Panc1 (cell line): ENCODE measurements at places on chromosomes 7 and 10. TPM values are rescaled to one million over a fixed set of nuclear protein-coding genes. Genes with fewer than 3 reads are reported as not detected.

C7orf57 gene
- total RNA-seq = 3.2 TPM

MMD2 gene
- total RNA-seq = not detected

PRKCQ gene
- 0.23 TPM for total RNA-seq

FGFR2 gene
- 5.7 TPM for total RNA-seq

C7orf33 gene
- total RNA-seq = not detected

CTAGE6 gene
- total RNA-seq = not detected

GRCh38 chr7:43313628-43314378 lies 201.4 kb downstream of the HECW1 start:
- no peak overlapping the region for H3K4me3 ChIP-seq
- H3K4me1 ChIP-seq = no peaks in the 10 kb centered on the region
- no peak for DNase-seq

DNA sequence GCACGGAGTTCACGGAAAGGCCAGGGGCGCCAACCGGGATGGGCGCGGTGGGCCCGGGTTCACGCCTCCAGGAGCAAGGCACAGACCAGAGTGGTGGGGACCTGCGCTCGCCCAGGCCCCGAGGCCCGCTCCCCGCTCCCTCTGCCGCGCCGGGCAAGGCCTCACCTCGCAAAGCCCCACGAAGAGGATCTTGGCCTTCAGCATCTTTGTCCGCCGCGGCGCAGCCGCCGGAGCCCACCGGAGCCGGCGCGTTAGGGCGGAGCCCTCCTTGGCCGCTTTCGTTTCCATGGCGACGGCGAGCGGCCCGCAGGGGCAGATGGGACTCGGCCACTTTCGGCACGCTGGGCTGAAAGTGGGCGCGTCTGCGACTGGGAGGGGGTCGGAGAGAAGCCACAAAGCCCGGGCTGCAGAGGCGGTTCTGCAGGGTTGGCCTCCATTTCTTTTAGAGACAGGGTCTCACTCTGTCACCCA lies 944.4 kb upstream of the ZNF722 start:
- no peaks in the 10 kb centered on the region for H3K4me1 ChIP-seq
- H3K4me3 ChIP-seq = no peak overlapping the region
- H3K36me3 ChIP-seq = no peaks in the 10 kb centered on the region

- no peak overlapping the region for H3K27ac ChIP-seq
- no peak overlapping the region for H3K4me3 ChIP-seq
- H3K36me3 ChIP-seq = no peaks in the 10 kb centered on the region
- no peaks in the 10 kb centered on the region for H3K4me1 ChIP-seq
Observed at GRCh38 chr10:76727038-76727437, 910.6 kb downstream of the KCNMA1 start.

- H3K36me3 ChIP-seq = no peaks in the 10 kb centered on the region
- no peak overlapping the region for H3K27ac ChIP-seq
- no peak overlapping the region for H3K4me3 ChIP-seq
Observed at GRCh38 chr10:82176587-82176986, 301.6 kb downstream of the NRG3 start.

GRCh38 chr7:127417346-127417745 lies 24.8 kb upstream of the ZNF800 start:
- H3K36me3 ChIP-seq = no peaks in the 10 kb centered on the region
- H3K4me3 ChIP-seq = no peak overlapping the region
- no peak for DNase-seq
- H3K27ac ChIP-seq = no peak overlapping the region
- peaks cover 7% of the 10 kb centered on the region; the same call in 1 of the 2 replicates for H3K27me3 ChIP-seq
- no peaks in the 10 kb centered on the region for H3K4me1 ChIP-seq

- H3K4me1 ChIP-seq = no peaks in the 10 kb centered on the region
- no peak overlapping the region for H3K4me3 ChIP-seq
- peaks cover 11% of the 10 kb centered on the region; the same call in 1 of the 2 replicates for H3K36me3 ChIP-seq
- no peak for DNase-seq
- H3K27me3 ChIP-seq = no peaks in the 10 kb centered on the region
- no peak overlapping the region for H3K27ac ChIP-seq
Observed at GRCh38 chr10:112168733-112169132, 14.8 kb downstream of the GPAM start.

DNA sequence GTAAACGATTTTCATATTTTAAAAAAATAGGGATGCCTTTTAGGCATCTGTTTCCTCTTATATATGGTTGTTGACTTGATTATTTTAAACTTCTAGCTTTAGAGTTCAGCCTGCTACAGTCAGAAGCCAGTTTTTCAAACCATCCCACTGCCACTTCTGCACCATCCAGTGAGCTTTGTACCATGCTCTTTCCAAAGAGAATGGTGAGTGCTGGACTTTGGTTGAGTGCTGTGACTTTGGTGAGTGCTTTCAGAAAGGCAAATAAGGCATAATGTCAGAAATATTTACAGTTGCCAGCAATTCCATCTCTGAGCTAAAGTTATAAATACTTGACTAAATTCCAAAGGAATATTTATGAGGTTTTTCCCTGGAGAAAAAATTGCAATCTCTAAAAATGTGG lies 117.4 kb downstream of the IPMK start:
- no peaks in the 10 kb centered on the region for H3K4me1 ChIP-seq
- no peak overlapping the region for H3K27ac ChIP-seq
- 0 out of 2 replicates have a peak, but pooled peaks cover 2% of the 10 kb centered on the region for H3K27me3 ChIP-seq
- H3K4me3 ChIP-seq = no peak overlapping the region

DNA sequence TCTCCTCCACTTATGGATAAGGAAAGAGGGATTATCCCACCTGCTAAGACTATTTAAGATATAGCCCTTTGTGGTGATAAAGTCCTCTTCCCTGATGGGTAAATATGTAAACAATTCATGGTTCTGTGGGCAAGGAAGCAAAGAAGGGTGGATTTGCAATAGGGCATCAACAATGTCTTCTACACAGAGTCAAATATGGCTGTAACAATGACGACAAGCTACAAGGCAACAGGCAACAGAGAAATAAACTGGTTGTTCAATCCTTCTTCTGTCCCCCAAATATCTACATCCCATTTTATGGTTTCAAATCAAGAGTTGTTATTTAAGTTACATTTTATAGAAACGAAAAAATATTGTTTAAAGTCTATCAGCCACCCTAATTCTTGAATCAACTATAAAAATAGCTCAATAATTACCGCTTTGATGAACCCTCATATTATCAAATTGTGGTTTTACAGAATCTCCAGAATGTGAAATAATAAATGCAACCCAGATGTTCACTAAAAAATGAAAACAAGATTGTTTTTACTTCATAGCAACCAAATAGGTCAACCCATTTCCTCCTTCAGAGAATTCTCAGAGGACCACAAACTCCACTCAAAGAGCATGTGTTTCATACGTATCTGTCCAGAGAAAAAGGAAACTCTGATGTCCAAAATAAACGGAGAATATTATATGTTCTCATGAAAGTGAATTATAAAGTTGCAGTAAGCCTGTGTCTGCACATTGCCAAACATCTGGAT lies 13.8 kb downstream of the CYTH3 start:
- H3K4me3 ChIP-seq = no peak overlapping the region
- H3K27me3 ChIP-seq = no peaks in the 10 kb centered on the region
- peak overlapping the region; percentile 25; the same call in 1 of the 2 replicates for H3K27ac ChIP-seq
- no peaks in the 10 kb centered on the region for H3K36me3 ChIP-seq
- DNase-seq = no peak

DNA sequence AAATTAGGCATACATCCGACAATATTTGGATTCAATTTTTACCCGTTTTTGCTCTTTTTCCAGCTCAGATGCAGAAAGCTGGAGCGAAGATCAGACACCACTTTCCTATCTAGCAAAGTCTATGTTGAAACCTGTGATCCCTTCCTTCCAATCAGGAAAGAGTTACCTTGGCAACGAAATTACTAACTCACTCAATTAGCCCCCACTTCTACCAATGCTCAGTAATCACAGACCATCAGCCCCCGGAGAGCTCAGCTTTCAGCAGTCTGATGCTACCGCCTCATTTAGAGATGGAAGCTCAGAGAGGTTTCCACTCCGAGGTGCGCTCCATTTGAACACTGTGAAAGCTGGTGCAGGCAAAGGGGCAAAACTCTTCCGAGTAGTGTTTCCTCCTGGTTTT lies 6.7 kb downstream of the FRAT1 start:
- H3K27ac ChIP-seq = peak overlapping the region; percentile 81
- H3K4me3 ChIP-seq = no peak overlapping the region
- H3K27me3 ChIP-seq = no peaks in the 10 kb centered on the region
- H3K4me1 ChIP-seq = peaks cover 73% of the 10 kb centered on the region
